ENCODE measurements at places on chromosomes 7 and 10.

DNA sequence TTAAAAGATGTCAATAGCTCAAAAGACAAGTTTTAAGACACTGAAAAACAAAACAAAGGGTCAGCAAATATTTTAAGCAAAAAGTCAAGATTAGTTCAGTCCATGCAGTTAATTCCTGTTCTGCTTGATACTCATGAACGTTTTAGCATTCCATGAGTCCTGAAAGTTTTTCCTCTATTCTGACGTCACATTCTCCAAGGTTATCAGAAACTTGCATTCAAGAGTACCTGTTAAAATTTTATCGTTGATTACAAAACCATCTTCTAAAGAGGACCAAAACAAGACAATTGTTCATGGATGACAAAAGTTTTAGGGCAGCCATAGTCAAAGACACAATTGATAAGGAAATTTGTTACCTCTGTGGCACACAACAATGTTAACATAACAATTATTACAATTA is 52.5 kb upstream of the VOPP1 start:
- no peak for DNase-seq

- DNase-seq = no peak
Measured at GRCh38 chr10:123496375-123496774, 169.8 kb upstream of the GPR26 start.

DNA sequence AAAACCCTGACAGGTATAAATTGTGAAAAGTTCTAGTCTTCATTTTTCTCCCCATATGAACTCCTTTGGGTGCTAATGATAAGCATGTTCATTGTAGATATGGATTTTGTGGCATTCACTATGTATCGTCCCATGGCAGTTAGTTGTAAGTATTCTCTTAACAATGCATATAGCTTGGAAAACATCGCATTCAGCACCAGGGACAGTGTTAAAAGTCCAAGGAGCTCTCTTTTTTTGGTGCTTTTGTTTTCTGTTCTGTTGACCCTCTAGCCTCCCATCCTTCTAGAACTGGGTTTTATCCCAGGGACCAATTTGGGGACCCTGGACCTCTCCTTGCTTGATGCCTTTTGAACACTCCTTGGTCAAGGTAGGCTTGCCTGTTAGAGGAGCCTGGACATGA is 37.7 kb downstream of the INSYN2A start:
- DNase-seq = no peak

- DNase-seq = no peak
Measured at GRCh38 chr7:77930496-77930895, 131.9 kb downstream of the PHTF2 start.

- DNase-seq = no peak
Measured at GRCh38 chr10:126387931-126388911, at the start of gene ADAM12. ADAM12 (minus strand) TSS chr10:126388477; CDS start chr10:126388145, 332 bp downstream.

DNA sequence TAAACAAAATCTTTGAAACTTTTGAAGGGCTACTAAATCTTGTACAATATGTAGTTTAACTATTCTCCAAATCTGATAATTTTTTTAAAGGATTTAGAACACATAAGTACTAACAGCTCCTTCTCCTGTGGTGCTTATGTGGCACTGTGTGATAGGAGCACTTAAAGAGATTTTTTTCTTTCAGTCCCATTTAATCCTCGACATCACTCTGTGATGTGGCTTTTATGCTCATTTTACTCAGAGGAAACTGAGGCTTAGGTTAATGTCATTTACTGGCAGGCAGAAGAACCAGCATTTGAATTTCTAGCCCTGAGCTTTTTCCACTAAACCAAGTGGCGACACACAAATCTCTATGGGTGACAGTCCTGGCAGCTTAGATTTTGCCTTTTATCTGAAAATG is 92.4 kb downstream of the SAMD9 start:
- no peak for DNase-seq

DNA sequence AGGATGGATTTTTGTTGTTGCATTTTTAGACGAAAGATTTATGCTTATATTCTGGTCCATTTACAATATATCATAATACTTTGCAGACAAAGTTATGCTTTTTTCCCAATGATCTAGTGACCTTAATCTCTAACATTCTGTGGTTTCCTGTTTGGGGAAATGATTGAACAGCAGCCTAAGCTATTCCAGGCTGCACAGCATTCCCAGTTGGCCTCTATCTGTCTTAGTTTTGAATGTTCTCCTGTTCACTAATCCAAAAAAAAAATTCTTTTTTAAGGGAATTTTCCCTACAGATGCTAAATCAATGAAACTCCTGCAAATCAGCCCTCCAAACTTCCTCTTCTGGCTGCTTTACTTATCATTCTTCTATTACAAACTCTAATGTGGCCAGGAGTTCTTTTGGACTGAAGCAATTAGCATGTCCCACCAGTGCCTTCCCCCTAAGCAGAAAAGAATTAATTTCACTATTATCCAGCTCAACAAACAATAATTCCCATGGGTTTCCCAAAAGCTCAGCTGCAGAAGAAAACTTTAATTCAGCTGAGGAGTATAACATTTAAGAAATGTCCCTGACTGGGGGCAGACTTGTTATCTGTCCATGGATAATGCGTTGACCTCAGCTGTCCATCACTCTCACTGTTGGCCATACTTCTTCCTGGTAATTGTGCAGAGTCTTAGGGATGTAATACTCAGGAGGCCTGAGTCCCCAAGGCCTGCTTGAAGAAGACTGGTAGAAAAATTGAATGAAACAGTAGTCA is 81.9 kb upstream of the TRIL start:
- no peak for DNase-seq

GRCh38 chr7:102286237-102287110 is at the start of gene SH2B2:
SH2B2 (plus strand) TSS chr7:102286868; CDS start chr7:102300551, 13,683 bp downstream.
- no peak for DNase-seq

DNA sequence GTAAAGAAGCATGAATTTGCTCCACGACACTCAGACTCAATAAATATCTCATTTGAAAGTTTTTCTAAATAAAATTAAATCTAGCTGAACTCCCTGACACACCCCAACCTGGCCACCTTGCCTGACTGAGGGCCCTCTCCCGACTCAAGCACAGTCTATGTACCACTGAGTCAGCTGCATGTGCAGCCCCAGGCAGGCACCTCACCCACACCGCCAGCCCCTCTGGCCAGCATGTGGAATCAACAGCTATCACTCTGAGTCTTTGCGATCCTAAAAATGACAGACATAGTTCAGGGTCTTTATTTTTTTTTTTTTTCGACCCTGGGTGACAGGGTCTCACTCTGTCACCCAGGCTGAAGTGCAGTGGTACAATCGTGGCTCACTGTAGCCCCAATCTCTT is 35.2 kb downstream of the OAT start:
- DNase-seq = no peak

GRCh38 chr10:26952094-26952493 is 91.3 kb upstream of the ABI1 start:
- no peak for DNase-seq

GRCh38 chr10:110163192-110163773 is 44.1 kb upstream of the MXI1 start:
- no peak for DNase-seq

GRCh38 chr10:34406463-34407323 is 408.4 kb downstream of the PARD3 start:
- no peak for DNase-seq

DNA sequence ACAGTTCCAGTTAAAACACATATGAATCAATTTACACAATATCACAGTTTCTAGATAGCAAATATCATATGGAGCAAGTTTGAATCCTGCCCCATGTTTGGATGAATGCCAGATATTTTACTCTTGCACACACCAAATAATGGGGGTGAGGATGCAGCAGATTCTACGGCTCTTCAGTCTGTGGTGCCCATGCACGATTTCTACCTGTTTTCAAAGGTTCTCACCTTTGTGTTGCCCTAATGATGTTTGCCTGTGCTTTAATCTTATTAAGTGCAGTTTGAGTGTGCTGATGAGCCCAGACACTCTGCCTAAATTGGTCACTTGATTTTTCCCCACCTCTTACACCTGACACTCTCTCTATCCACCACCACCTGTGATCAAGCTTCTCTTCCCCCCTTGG is 119.6 kb downstream of the NPY start:
- no peak for DNase-seq

GRCh38 chr10:72333112-72334015 is 21.4 kb downstream of the DNAJB12 start:
- no peak for DNase-seq

GRCh38 chr10:126731610-126731990 is 61.1 kb upstream of the C10orf90 start:
- no peak for DNase-seq

DNA sequence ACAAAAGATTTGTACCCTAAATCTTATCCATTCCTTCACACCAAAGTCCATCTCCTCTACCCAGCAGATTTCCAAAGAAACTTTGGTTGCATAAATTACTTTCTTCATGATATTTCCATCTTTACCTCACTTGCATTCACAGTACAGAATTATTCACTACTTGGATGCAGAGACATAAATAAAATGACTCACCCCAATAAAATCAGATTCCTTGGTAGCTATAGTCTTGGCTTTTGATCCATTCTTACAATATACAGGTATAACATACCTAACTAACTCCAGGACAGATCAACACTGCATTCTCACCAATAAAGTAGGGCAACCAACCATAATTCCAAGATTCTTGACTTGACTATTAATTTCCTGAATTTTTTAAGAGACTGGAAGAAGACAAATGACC is 815.1 kb downstream of the MAGI2 start:
- no peak for DNase-seq

Data from NCI-H187 (cell line).